ENCODE measurements at places on chromosomes 13 and 19. TPM values are rescaled to one million over a fixed set of nuclear protein-coding genes. Genes with fewer than 3 reads are reported as not detected.

Gene TIMM29
- total RNA-seq = 29.4 TPM

- no peak overlapping the region for H3K27ac ChIP-seq
- H3K4me1 ChIP-seq = no peaks in the 10 kb centered on the region
- no peaks in the 10 kb centered on the region for H3K36me3 ChIP-seq
These were observed 29.1 kb downstream of the PAK4 start for GRCh38 chr19:39154629-39155100.

- H3K4me1 ChIP-seq = peaks cover 9% of the 10 kb centered on the region
- H3K27ac ChIP-seq = no peak overlapping the region
- no peaks in the 10 kb centered on the region for H3K36me3 ChIP-seq
- no peak overlapping the region for H3K4me3 ChIP-seq
These were observed 2.2 kb downstream of the CLIP3 start for GRCh38 chr19:36030264-36031148.

DNA sequence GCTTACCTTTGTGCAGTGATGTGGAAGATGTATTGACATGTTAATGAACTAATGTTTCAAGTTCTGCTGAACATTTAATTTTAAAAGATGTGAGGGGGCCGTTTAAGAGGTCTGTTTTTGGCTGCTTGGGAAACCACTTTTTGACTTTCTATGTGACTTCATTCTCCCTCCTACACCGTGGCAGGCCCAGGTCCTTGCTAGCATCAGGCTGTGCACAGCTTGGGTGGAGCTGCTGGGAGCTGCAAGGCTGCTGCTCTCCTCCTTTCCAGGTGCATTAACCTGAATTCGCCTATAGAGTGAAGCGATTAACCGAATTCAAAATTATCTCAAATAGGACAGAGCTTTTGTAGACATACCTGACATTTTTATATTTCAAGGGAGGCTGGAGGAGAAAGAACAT lies 249.1 kb downstream of the FGF14 start:
- H3K27ac ChIP-seq = no peak overlapping the region
- no peaks in the 10 kb centered on the region for H3K36me3 ChIP-seq
- no peak for DNase-seq
- no peaks in the 10 kb centered on the region for H3K4me1 ChIP-seq
- H3K27me3 ChIP-seq = no peaks in the 10 kb centered on the region

Measured in Peyer's patch (tissue), 4 donors.